Dermis blood vessel endothelial cell (primary cell): ENCODE measurements at places on chromosomes 7 and 10. TPM values are rescaled to one million over a fixed set of nuclear protein-coding genes. Genes with fewer than 3 reads are reported as not detected.
A peak's percentile ranks its signal among the peaks of the same experiment; 100 is the strongest.

The RNLS gene
- 0.51 and 2.7 TPM in 2 replicates for total RNA-seq

The RPEL1 gene
- 0.09 and 0.17 TPM in 2 replicates for total RNA-seq

The CLDN12 gene
- total RNA-seq, result 11.6 and 18.2 TPM in 2 replicates

The UNC5B gene
- 12.1 and 15.1 TPM in 2 replicates for total RNA-seq

The AGMO gene
- 1.9 and 6.7 TPM in 2 replicates for total RNA-seq

The RPP38 gene
- 12.3 and 12.8 TPM in 2 replicates for total RNA-seq

The AKR1C2 gene
- 50.2 and 63.2 TPM in 2 replicates for total RNA-seq

The ITPRID1 gene
- total RNA-seq, result not detected in 2 replicates

The STK32C gene
- total RNA-seq, result 6.1 and 8.8 TPM in 2 replicates

The TDRD1 gene
- total RNA-seq, result under 0.01 TPM in 2 replicates

The MACC1 gene
- total RNA-seq, result under 0.01 and 0.17 TPM in 2 replicates

The SHTN1 gene
- 1.0 and 2.9 TPM in 2 replicates for total RNA-seq

The CALHM3 gene
- not detected in 2 replicates for total RNA-seq

The NRG3 gene
- total RNA-seq, result 3.2 and 7.4 TPM in 2 replicates

The GDF10 gene
- total RNA-seq, result not detected in 2 replicates

The ARHGAP19 gene
- 11.4 and 18.1 TPM in 2 replicates for total RNA-seq

- no peak for DNase-seq
These were observed 25.4 kb upstream of the NPVF start for GRCh38 chr7:25253714-25254113.

DNA sequence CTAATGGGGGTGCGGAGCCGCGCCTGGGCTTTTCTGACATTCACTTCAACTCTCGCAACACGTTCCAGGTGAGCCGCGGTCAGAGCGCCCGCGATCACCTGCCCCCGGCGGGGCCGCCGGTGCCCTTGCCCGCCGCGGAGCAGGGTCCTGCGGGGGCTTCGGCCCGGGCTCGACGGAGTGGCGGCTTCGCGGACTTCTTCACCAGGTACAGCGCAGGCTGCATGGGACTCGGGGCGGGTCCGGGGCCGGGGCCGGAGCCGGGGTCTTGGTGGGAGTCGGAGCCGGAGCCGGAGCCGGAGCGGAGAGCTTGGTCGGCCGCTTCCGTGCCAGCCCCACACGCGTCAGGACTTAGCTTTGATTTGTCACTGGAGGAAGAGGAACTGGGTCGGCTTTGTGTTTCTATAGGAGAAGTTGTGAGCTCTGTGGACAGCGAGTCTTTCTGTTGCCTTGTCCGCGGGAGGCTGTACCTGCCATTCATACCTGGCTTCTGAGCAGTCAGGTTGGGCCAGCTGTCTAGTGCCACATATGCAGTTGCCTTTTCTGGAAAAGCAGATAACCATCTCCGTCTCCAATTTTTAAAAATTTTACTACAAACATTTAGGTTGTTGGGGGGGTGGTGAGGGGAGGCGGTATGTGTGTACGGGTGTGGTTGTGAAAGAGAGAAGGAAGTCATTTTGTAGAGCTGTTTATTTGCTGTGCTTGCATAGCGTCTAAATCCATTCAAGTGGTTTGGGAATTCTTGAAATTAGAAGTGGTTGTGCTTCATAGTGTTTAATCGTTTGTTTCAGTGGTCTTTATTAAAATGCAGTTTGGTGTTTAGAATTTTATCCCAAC is 1.3 kb downstream of the TBC1D12 start:
- DNase-seq, result peak; percentile 87

DNA sequence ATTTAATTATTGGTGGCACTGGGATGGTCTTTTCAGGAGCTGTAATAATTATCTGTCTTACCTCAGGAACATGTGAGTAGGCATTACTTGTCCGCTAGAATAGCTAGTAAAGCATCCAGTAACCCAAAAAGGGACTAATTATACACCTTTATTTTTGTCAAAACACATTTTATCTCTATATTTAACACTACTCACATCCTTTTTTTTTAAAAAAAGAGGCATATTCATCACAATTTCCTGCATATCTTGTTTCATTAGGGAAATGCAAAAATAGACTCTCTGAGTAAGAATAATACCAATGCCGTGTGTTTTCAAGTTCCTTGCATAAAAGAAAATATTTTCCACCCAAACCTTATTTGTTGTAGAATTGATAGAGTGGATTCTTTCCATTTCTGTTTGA is 99.5 kb downstream of the VTI1A start:
- DNase-seq, result peak; percentile 4

DNA sequence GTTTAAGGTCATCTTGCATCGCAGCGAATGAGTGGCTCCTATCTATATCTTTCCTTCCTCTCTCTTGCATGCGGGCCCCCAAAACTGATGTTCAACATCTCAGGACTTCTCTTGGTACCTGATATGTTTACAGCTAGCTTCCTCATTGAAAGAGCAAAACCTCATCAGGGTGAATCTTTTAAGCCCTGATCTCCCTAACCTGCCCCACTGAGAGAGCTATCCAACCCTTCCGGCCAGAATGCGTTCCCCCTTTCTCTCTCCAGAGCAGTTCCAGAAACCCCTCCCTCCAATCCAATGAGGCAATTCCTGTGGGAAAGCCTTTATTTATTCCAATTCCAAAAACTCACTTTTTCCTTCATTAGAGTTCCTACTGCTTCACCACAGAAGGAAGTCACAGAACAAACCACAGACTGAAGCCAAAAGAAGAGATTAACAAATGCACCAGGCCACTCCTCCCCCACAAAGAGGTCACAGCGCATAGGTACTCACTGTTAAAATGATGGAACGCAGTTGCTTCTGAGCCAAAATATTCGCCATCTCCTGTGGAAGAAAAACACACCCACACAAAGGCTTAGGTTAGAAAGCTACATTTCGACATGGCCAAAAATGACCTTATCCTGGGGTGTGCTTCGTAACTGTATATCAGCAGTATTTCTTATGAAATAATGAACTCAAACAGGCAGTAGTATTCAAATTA is 232.4 kb downstream of the ELMO1 start:
- no peak for DNase-seq

DNA sequence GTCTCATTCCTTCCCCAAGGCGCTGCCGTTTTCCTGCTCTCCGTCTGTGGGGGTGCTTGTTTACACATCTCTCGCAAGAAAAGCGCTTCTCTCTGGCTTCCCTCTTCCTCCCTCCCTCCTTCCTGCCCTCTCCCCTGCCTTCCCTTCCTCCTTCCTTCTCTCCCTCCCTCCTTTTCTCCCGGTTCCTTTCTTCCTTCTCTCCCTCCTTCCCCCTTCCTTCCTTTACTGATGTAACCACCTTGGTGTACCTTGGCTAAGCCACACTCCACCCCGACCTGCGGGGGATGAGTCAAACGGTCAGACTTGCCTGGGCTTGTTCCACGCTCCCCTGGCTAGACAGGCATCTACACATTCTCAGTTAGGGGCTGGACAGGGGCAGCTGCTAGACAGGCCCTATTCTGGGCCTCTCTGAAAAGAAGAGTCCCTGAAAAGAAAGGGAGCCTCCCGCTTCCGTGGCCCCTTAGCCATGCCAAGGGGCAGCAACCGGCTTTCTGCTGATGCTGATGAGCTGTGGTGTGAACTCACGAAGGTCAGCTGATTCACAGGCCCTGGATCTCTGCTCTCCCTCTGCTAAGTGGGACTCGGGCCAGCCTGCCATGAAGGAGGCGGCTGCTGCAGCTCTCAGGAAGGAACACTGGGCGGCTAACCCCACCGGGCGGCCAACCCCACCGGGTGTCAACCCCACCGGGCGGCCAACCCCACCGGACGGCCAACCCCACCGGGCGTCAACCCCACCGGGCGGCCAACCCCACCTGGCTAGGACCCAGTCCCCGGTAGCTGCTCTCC is 216.8 kb downstream of the TCERG1L start:
- no peak for DNase-seq

GRCh38 chr10:127815147-127815546 is 77.6 kb downstream of the CLRN3 start:
- DNase-seq, result peak; percentile 25

GRCh38 chr10:49653273-49653929 is 26.1 kb upstream of the C10orf53 start:
- no peak for DNase-seq

DNA sequence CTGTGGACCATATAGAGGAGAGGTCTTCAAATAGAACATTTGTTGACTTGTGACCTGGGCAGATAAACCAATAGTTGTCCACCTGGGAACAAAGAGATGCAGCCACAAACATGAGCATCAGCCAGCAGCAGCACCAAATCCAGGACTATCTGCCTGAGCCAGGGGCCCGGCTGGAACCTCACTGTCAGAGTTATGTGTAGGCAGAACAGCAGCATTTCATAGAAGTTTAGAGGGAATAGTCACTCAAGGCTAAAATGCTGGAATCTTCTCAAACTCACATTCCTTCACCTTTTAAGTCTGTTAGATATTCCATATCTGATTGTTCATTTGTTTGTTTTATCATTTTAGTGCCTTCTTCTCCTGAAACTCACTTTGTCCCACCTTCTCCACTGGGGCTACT is 72.2 kb upstream of the IL6 start:
- DNase-seq, result no peak

- no peak for DNase-seq
These were observed 221.2 kb upstream of the LYZL1 start for GRCh38 chr10:29067628-29068027.

DNA sequence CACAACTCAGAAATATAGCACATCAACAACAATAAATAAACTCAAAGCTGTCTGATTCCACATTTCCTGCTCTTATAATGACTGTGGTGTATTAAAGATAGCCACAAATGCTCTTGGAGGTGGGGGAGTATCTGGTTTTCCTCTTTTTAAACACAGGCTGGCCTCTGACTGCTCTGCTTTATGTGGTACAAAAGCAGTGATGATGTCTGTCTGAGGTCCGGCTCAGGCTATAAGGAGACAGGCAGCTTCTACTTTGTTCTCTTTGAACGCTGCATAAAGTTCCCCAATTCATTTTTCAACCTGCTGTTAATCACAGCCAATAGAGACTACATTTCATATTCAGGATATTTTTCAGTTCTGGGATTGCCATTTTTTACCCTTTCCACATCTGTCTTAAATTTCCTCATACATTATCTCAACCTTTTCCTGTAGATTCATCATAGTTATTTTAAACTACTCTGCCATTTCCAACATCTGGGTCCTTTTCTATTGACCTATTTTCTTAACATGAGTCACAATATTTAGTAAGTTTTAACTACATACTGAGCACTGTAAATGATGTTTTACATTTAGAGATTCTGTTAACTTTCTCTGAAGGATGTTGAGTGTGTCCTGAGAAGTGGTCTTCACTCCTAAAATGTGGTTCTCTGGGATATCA is 64.9 kb downstream of the CRPPA start:
- no peak for DNase-seq

GRCh38 chr10:127851661-127852194 is 41.0 kb downstream of the CLRN3 start:
- no peak for DNase-seq

- DNase-seq, result no peak
These were observed 192.9 kb downstream of the PTPN20 start for GRCh38 chr10:47104151-47104605.

DNA sequence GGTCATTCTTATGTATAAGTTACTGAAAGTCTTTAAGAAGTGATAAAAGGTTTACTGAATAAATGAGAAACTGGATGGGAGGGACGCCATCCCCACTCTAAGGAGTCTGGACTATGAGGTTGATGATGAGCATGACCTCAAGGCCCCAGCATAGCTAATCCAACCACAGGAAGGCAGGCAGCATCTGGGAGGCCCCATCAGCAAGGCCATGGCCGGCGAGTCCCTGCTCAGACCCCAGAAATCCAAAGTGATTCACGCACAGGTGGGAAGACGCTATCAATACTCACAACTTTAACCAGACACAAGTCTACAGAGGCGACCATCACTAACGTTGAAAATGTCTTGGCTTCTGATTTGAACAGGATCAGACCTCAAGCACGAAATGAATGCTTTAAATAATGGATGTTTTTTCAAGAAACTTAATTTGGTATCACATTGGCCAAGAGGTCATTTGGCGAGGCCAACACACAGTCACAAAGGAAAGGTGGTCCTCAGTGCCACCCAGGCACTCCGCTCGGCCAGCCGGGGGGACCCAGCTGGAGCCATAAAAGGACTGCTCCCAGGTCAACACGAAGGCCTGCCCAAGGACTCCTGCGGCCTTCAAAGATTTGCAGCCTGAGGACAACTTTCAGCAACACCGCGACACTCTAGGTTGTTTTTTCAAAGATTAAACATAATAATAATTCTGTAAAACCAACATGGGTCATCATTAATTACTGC is 228.5 kb downstream of the PTPRN2 start:
- DNase-seq, result no peak

- DNase-seq, result no peak
These were observed 80.0 kb downstream of the NEBL start for GRCh38 chr10:20817116-20817515.

- DNase-seq, result no peak
These were observed 18.1 kb upstream of the ABCB5 start for GRCh38 chr7:20597339-20597738.

DNA sequence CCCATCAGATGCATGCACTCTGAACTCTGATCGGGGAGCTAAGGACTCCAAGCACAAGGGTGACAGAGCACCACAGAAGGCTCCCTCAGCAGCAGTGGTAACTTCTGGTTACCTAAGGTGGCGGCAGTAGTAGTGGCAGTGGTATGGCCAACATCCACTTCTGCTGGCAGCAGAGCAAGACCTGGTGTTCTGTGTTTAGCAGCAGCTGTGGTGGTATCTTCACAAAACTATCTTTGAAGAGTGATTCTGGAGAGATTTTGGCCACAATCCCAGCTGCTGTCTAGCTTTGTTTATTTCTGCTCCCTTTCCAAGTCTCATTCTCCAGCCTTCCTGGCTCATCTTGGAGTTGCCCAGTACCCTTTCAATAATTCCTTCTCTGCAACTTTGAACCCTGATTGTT is 102.4 kb upstream of the LRGUK start:
- no peak for DNase-seq

GRCh38 chr10:126135941-126136595 is 239.7 kb downstream of the FANK1 start:
- DNase-seq, result no peak

- no peak for DNase-seq
These were observed 12.6 kb downstream of the IL15RA start for GRCh38 chr10:5964736-5965135.

DNA sequence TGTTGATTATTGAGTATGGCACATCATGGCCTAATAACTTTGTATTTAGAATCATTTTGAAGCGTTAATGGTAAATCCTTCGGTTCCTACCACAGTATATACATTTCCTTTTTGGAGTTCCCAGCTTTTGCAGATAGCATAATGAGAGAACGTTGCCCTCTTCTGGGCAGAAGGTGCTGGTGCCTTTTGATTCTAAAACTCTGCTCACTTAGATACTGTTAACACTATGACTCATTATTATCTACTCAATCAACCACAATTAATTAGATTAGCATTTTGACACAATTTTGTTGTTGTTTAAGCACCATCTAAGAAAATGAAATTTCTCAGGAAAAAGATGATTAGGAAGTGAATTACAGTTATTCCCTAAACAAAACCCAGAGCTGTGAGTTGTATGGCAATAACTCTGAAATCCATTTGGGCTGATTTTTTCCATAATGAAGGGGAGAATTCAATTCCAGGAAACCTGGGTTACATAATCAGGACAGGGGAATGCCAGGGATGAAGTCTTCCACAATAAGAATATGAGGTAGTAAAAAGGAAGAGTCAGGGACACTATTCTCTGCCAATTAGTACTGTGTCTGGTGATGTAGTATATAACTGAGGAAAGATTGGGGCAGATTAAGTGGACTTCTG is 11.5 kb upstream of the DLD start:
- DNase-seq, result peak; percentile 81
